ENCODE measurements at places on chromosomes 3 and 15. TPM values are rescaled to one million over a fixed set of nuclear protein-coding genes. Genes with fewer than 3 reads are reported as not detected.

Gene CCR3
- 41.7 TPM for total RNA-seq

Gene SI
- 0.24 TPM for total RNA-seq

Gene ZMYND10
- 5.3 TPM for total RNA-seq

Gene DHFR2
- 17.3 TPM for total RNA-seq

Gene CPNE9
- not detected for total RNA-seq

Gene ATP13A5
- 12.0 TPM for total RNA-seq
